Pons (tissue), 1 donor: ENCODE measurements at places on chromosomes 3 and 15.

- no peak for DNase-seq
Observed at GRCh38 chr3:133825969-133826727, 20.5 kb downstream of the SRPRB start.

- DNase-seq = no peak
Observed at GRCh38 chr3:170753421-170754310, 116.3 kb downstream of the RPL22L1 start.

DNA sequence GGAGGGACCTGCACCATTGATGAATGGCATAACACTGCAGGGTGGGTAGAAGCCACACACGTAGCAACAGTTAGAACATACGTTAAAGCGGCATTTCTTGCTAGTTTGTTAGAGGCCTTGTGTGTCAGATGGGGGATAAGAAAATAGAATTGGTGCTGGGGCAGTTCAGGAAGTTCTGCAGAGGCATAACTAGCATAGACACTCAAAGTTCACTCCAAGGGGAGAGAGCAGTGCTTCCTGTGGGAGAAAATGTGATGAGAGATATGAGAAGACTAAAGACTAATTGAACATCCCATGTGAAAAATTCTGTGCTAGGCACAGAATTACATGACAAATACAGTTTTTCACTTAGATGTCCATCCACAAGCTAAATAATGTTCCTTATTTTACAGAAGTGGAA is 327.1 kb downstream of the ZNF621 start:
- no peak for DNase-seq

DNA sequence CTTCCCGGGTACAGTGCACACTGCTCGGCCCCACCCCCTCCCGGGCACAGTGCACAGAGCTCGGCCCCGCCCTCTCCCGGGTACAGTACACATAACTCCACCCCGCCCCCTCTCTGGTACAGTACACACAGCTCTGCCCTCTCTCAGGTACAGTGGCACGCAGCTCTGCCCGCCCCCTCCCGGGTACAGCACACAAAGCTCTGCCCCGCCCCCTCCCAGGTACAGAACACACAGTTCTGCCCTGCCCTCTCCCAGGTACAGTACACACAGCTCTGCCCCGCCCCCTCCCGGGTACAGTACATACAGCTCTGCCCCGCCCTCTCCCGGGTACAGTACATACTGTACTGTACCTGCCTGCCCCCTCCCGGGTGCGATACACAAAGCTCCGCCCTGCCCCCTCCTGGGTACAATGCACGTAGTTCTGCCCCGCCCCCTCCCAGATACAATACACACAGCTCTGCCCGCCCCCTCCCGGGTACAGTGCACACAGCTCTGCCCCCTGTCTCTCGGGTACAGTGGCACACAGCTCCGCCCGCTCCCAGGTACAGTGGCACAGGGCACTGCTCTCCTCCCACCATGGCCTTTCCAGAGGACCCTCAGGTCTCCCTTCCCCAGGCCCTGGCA is 16.4 kb upstream of the PRR20G start:
- DNase-seq = no peak

DNA sequence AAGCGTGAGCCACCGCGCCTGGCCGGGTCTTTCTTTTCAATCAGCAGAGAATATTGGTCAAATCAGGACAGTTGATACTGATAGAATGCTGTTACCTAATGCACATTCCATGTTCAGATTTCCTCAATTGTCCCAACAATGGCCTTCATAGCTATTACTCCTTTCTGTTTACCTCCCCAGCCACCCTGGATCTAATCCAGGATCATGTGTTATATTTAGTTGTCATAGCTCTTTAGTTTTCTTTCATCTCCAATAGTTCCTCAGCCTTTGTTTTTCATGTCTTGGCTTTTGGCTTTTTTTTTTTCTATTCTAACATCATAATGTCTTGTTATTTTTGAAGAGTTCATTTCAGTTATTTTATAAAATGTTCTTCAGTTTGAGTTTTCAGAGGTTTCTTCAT is 14.6 kb downstream of the USP3 start:
- no peak for DNase-seq

GRCh38 chr3:45779746-45780735 is 16.3 kb downstream of the SLC6A20 start:
- DNase-seq = no peak

- DNase-seq = no peak
Observed at GRCh38 chr15:42955518-42955917, 34.9 kb upstream of the TTBK2 start.

DNA sequence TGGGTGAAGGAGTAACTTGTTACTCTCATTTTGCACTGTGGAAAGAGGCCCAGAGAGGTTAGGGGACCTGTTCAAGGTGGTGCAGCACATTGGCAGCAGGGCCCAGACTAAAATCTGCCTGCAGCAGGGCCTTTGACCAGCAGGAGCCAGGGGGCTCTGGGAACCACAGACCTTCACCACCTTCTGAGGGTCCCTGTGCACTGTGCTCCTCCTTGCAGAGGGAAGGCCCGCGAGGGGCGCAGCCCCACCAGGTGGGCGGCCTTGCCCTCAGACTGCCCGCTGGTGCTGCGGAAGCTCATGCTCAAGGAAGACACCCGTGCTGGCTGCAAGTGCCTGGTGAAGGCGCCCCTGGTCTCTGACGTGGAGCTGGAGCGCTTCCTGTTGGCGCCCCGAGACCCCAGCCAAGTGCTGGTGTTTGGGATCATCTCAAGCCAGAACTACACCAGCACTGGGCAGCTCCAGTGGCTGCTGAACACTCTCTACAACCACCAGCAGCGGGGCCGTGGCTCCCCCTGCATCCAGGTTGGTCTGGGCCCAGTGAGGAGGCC is 61.5 kb upstream of the FGD5 start:
- no peak for DNase-seq

DNA sequence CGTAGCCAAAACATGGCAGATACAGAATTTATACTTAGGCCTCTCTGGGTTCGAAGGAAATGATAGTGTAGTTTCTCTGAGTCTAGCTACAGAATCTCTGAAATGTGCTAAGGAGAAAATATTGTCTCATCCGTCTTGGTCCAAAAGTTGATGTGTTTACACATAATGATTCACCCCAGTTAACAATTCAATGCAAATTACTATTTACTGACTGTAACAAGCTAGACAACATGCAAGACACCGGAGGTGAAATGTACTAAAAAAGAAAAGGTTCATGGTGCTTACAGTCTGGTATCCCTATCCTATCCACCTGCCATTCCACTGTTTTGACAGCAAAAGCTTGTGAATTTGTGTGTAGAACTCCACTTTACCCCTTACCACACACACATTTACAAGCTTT is 146.8 kb downstream of the SUCLG2 start:
- DNase-seq = no peak

DNA sequence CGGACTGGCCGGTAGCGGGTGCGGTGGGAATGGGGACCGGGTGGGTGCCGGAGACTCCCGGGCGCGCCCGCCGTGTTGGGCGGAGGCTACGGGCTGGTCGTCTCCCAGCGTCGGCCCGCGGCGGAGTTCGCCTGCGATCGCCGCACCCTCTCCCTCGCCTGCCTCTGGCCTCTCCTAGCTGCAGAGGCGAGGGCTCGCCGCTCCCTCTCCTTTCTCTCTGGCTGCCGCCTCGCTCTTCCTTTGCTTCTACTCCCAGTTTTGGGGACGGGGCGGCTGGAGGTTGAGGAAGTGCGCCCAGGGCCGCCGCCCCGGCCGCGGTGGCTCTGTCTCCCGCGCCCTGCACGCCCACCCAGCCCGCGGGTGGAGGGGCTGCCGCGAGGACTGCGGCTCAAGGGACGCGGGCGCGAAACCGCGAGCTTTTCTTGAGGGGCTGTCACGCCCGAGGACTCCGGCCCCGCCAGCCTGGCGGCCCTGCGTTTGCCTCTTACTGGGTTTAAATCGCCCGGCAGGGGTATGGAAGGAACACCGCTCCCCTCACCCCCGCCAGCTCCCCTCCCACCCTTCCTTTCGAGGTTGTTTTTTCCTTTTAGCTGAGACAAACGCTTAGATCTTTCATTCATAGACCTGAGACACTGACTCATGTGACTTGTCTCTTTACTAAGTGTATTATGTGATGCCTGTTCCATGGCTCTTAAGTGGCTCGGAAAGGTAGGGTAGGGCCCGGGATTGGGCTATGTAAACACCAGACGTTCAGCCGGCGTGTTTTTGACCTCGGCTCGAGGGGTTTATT is 654 bp downstream of the PIK3CA start:
- DNase-seq = peak; percentile 55

DNA sequence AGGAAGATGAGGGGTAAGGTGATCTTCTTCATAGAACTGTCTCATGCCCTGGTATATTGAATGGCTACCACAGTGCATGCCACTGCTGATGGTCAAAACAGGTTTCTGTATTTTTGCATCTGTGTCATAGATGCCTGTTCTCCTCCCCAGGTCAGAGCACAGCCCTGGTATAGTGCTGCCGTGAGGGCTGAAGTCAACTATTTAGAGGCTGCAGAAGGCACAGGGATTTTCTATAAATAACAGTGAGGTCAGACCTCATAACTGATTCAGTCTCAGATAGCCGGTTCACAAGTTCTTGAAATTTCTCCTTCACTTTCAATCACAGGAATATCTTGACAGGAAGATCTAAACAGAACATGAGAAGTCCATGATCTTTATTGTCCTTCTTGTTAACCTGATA is 99.2 kb upstream of the NUDT16 start:
- no peak for DNase-seq

- DNase-seq = no peak
Observed at GRCh38 chr3:156615592-156616173, 58.7 kb upstream of the TIPARP start.

- DNase-seq = peak; percentile 5
Observed at GRCh38 chr15:26974120-26974780, 3.3 kb downstream of the GABRG3 start.

DNA sequence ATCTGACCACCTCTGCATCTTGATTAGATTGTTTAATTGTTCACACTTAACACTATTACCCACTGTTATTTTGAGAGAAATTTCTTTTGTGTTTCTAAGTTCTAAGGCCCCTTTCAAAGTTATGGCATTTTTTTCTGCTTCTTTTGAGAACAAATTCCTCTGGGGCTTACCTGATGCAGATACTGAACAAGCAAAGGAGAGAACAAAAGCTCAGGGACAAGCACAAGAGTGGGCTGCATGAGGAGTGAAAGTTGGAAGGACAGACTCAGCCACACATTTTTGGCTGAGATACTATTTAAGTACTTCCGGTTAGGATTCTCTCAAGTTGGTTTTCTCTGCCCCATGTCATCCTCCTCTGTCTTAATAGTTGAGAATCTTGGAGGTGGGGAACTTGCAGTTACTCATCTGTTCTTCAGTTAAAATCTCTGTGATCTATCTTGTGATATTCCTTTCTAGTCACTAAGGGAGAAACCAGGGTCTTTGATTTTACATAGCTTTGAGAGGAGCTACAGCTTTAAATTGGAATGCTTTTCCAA is 54.7 kb downstream of the CMTM6 start:
- DNase-seq = no peak

DNA sequence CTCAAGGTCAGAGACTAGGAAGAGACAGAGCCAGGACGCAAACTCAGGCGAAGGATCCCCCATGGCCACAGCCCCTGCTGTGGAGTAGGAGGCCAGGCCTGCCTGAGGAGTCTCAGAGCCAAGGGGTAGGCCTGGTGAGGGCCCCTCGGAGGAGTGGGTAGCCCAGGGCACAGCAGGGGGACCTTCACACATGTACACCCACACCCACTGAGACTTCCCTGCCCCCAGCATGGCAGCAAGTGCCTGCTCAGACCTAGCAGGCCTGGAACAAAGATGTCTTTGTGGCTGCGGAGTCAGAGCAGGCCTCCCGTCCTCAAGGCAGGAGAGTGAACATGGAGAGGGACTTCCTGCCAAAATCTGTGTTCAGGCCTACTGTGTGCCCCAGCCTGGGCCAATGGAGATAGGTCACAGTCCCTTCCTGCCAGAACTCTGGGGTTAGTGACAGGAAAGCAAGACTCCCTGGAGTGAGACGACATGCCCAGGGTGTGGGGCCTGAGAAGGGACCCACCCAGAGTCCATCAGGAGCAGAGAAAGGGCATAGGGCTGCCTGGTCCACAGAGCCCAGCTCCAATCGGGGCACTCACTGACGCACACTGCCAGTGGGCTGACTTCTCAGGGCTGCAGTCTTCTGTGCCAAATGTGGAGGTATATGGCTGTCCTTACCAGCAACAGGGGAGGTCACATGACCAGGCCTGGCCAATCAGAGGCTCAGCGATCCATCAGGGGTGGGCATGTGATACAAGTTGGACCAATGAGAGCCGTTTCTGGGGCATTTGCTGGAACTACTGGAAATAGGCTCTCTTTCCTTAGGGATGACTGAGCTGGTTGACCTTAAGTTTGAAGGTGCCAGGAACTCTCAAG is 2.3 kb downstream of the GRIP2 start:
- peak; percentile 8 for DNase-seq

DNA sequence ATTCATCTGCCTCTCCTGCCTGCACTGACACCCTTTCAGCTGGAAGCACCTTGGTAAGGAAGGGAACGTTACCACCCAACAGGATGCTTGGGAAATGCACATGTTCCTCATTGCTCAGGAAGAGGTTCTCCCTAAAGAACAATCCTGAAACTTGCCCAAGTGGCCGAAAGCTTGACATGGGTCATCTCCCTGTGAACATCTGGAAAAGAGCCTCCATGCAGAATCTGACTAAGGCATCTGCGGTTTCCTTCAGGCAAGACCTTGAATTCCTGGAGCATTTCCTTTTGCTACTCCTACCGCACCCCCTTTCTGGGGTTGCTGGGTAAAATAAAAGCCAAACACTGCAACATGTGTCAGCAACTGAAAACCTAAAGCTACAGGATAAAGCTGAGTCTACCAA is 68.7 kb upstream of the SNRK start:
- DNase-seq = no peak

DNA sequence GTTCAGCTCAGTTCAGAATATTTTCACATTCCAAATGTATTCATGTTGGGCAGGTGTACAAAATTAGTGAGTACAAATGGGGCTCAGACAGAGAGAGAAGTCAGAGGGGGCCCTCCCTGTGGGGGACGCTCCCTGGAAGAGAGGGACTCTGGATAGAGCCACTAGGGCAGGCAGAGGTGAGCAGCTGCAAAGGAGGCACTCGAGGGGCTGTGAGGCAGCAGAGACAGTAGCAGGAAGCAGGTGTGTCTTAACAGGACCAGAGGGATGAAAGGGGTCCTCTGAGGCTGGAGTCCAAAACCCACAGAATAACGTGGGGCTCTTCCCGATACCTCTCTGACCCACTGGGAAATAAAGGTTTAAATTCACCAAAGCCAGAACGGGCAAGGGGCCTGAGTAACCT is 127.1 kb downstream of the MEGF11 start:
- no peak for DNase-seq

DNA sequence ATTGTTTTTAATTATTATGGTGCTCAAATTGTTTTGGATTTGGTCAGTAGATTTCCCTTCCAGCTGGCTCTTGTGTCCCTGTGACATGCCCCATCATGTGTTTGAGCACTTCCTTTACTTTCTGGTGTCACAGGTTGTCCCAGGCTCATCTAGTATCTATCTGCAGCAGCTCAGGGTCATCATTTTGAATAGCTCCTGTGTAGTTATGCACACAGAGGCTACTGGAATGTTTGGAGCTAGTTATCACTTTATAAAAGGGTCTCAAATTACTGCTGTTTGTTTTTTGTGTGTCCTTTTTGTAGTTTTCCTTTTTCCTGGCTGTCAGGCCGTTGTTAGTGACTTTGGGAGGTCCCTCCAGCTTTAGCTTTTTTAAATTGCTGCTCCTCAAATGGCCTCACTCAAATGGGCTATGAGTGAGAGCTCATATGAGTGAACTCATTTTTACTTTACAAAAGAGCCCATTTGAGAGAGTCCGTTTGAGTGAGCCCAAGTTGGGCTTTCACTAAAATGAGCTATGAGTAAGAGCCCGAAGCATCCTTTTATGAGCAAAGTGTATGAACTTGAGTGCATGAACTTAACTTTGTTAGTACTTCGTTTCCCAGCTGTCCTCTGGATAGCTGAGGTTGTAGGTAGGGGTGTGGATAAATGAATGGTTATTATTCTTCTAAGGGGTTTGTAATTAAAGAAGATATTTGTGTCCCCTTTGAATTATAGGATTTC is 43.8 kb downstream of the SQOR start:
- no peak for DNase-seq
